ENCODE measurements at places on chromosomes 1 and 21. TPM values are rescaled to one million over a fixed set of nuclear protein-coding genes. Genes with fewer than 3 reads are reported as not detected.
A peak's percentile ranks its signal among the peaks of the same experiment; 100 is the strongest.

Gene FPGT
- polyA plus RNA-seq, result 21.2 TPM

Gene VSIG8
- polyA plus RNA-seq, result not detected

GRCh38 chr1:240093120-240093961, 1.7 kb downstream of the FMN2 start:
- no peak for DNase-seq

Gene FBXO2
- 0.52 TPM for polyA plus RNA-seq

DNA sequence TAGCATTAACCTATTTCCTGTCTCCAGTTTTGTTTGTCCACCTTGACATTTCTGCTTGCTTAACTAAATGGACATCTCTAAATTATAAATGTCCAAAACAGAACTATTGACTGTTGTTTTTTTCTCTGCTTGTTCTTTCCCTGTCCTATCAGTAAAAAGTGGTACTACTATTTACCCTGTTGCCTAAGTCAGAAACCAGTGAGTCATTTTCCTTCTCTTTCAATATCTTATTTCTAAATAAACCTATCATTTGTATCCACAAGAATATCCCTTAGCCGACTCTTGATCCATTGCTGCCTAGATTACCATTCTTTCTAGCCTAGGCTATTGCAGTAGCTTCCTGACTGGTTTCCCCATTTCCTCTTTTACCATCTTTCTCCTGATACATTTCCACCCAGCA, 22.5 kb downstream of the MIER1 start:
- no peak for DNase-seq

GRCh38 chr21:46059195-46059594, 38.7 kb upstream of the COL6A2 start:
- DNase-seq, result no peak

DNA sequence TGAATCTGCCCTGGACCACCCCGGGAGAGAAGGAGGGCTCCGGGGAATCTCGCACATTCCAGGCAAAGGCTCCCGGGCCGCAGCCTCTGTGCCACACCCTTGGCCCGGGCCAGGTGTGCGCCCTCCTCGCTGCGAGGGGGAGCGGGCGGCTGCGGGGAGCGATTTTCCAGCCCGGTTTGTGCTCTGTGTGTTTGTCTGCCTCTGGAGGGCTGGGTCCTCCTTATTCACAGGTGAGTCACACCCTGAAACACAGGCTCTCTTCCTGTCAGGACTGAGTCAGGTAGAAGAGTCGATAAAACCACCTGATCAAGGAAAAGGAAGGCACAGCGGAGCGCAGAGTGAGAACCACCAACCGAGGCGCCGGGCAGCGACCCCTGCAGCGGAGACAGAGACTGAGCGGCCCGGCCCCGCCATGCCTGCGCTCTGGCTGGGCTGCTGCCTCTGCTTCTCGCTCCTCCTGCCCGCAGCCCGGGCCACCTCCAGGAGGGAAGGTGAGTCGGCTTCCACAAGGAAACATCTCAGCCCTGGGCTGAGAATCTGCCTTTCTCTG, at the start of gene LAMC2:
Gene LAMC2 (plus strand): TSS at position 324 of the 550 bp plus-strand sequence. CDS start 89 bp downstream, at position 413.
- peak; percentile 50 for DNase-seq

Gene UBE2U
- polyA plus RNA-seq, result not detected

GRCh38 chr1:18557621-18558465, 72.8 kb upstream of the PAX7 start:
- DNase-seq, result no peak

GRCh38 chr1:115755456-115756370, 12.8 kb downstream of the CASQ2 start:
- no peak for DNase-seq

DNA sequence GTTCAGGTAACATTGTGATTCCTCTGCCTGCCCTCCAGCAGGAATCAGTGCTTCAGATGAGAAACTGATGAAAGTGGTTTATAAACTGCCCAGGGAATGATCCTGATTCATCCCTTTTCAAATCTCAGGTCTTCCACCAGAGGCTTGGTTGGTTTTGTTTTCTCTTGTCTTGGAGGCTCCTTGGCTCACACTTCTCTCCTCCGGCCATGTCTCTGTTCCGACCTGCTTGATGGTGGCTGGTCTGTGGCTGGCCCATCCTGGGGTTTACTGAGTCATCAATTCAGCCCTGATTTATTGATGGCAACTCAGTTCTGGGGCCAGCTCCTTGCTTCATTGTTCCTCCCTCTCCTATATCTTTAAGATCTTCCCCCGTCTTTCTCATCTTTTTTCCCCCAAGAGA, 56.6 kb upstream of the SLC2A1 start:
- DNase-seq, result no peak

GRCh38 chr1:230140221-230141020, 73.4 kb downstream of the GALNT2 start:
- no peak for DNase-seq

Gene NLRP3
- 1.1 TPM for polyA plus RNA-seq

DNA sequence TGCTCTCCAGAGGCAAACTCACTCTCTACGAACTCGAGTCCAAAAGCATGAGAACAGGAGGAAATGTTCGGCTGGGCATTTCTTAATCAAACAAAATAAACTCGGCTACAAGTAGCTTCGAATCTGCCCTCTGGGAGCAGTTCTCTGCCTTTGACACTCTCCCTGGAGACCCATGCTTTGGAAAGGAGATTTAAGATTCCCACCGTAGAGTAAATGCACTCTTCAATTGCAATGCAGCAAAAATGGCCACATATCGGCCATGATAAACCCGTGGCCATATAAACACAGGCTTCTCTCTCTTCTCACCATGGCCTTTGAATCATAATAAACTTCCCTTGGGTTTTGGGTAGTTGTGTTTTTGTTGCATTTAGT, 215.4 kb downstream of the TOMM20 start:
- DNase-seq, result no peak

- no peak for DNase-seq
Observed at GRCh38 chr21:36200081-36200561, 43.5 kb downstream of the DOP1B start.

DNA sequence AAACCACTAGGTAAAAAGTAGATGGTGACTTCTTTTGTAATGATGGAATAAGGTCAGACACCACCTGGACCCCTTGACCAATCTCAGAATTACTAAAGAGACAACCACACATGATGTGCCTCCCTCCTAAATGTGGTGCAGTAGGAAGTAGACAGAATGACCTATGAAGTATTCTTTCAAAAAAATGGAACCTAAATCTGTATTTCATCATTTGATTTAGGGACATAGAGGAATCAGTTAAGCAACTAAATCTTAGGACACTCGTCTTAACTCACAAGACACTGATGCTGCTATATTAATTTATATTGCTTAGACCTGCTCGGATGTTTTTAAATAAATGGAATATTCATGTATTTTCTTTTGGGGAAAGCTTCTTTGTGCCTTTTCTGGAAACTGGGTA, 80.9 kb upstream of the IRF2BP2 start:
- DNase-seq, result no peak

Gene BTBD19
- 20.5 TPM for polyA plus RNA-seq

DNA sequence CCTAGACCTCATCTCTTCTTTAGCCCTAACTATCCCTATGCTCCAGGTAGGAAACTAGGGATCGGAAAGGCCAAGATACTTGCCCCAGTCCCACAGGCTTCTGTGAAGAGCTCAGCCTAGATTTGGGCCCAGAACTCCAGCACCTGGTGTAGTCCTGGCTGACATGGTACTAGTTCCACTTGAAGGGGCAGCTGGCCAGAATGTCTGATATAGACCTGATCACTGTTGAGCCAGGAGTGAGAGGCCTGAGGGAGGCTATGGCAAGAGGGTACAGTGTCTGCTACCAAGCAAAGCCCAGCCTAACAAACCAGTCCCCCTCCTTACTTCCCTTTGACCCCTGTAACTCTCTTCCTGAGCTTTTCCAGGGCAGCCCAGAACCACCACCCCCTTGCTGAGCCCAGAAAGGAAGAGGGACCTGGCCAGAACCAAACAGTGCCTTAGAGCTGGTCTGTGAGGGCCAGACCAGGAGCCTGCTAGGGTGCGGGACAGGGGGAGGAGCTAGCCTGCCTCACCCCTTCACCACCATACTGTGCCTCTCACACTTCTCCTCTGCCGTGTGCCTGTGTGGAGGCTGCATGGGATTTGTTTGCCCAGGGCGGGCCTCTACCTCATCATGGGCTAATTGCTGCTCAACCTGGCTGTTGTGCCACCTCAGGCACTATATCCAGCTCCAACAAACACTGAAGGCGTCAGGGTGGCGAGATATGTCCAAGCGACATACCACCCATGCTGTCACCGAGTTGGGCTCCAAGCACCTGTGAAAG, 10.9 kb downstream of the POMGNT1 start:
- DNase-seq, result no peak

DNA sequence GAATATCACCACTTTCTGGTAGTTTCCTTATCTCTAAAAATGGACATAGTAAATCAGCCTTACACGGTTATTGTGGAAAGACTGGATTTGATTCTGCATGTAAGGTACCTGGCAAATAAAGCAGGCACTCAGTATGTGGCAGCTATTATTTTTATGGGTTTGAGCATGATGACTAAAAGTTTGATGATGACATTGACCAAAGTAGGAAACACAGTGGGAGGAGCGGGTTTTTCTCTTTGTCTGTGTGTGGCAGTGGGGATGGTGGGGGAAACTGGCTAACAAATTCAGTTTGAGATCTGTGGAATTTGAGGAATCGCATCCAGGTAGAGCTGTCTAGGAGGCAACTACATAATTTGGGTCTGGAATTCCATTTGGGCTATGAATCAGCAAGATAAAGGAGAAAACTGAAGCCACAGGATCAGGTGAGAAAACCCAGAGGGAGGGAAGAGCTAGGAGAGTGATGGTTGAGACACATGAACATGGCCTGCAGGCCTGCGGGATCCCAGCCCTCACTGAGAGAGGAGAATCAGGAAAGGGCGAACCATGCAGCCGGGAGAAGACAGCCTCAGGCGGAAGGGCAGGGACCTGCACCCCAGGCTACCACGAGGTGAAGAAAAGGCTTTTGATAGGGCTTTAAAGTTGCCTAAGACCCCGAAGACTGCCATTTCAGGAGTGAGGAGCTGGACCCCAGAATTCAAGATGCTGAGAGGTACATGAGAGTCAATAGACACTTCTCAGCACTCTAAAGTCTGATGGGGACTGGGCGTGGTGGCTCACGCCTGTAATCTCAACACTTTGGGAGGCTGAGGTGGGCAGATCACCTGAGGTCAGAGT, 52.2 kb downstream of the MEF2D start:
- no peak for DNase-seq

Gene KIF17
- polyA plus RNA-seq, result 8.4 TPM

Gene S100A7
- not detected for polyA plus RNA-seq

DNA sequence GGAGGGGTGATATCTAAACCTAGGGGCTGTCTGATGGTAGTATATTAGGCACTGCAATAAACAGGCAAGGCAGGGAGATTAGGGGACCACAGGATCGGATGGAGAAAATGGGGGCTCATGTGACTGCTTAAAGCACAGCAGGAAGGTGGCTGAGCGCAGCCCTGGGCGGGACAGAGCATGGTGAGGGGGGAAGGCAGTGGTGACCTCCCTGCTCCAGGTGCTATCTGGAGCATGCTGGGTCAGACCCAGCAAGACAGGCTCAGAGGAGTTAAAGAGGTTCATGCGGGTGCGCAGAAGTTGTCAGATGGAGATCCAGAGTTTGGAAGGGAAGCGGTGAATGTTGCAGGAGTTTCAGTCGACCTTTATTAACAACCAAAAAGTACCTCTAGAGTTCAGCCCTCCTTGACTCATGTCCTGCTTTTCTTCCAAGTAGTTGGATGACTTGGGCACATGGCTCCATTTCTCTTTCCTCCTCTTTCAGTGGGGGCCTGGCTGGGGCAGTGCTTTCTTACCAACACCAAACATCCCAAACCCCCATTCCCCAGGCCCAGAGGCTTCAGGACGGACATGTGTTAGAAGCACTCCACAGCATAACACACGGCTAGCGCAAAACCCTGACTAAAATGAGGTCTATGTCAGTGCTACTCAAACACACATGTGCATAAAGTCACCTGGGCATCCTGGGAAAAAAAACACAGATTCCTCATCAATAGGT, 41.5 kb downstream of the CAPN9 start:
- no peak for DNase-seq

- no peak for DNase-seq
Observed at GRCh38 chr1:30047576-30047975, 675.8 kb downstream of the MATN1 start.

- DNase-seq, result peak; percentile 80
Observed at GRCh38 chr1:214002472-214002871, 14.7 kb downstream of the PROX1 start.

DNA sequence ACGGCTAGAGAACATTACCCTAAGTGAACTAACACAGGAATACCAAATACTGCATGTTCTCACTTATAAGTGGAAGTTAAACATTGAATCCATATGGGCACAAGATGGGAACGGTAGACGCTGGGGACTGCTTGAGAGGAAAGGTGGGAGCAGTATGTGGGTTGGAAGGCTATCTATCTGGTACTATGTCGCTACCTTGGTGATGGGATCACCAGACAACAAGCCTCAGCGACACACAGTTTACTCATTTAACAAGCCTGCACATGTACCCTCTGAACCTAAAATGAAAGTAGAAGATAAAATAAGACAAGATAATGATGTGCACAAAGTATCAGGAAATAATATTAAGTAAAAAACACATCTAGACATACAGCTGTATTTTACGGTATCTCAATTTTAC, 819 bp downstream of the PYHIN1 start:
- DNase-seq, result no peak

- DNase-seq, result no peak
Observed at GRCh38 chr1:184605941-184606340, 148.7 kb downstream of the EDEM3 start.

GRCh38 chr1:94104776-94105580, 16.0 kb downstream of the ABCA4 start:
- DNase-seq, result no peak

GRCh38 chr1:221457685-221458446, 284.0 kb downstream of the DUSP10 start:
- peak; percentile 83 for DNase-seq

Gene FAAP20
- polyA plus RNA-seq, result 79.0 TPM

- no peak for DNase-seq
Observed at GRCh38 chr1:203271962-203272632, 33.2 kb upstream of the BTG2 start.

DNA sequence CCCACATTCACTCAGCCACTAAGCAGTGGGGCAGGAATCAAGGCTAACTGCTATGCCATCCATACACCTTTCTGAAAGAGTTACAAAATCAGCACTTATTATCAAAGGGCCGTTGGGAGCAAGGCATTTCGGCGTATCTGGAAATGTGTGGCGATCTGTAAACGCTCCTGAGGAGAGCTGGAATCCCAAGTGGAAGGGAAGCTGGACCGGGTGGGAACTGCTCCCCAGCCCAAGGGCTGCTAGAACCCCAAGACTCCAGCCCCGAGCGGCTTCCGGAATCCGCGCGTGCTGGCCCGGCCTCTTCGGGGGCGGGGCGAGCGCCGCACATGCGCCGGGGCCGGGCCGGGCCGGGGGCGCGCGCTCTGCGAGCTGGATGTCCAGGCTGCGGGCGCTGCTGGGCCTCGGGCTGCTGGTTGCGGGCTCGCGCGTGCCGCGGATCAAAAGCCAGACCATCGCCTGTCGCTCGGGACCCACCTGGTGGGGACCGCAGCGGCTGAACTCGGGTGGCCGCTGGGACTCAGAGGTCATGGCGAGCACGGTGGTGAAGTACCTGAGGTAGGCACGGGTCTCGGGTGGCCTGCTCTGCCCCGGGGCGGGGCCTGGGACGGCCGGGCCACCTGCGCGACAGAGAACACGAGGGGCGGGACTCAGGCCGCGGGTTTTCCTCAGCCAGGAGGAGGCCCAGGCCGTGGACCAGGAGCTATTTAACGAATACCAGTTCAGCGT, at the start of gene NAXE:
Gene NAXE (plus strand): TSS at position 345 of the 726 bp plus-strand sequence. CDS start 29 bp downstream, at position 374.
- peak; percentile 69 for DNase-seq

Gene CADM3
- polyA plus RNA-seq, result 2.0 TPM

GRCh38 chr1:183577897-183578465, 12.3 kb downstream of the NCF2 start:
- DNase-seq, result no peak
